ENCODE measurements at places on chromosomes 7 and 10.
A peak's percentile ranks its signal among the peaks of the same experiment; 100 is the strongest.

DNA sequence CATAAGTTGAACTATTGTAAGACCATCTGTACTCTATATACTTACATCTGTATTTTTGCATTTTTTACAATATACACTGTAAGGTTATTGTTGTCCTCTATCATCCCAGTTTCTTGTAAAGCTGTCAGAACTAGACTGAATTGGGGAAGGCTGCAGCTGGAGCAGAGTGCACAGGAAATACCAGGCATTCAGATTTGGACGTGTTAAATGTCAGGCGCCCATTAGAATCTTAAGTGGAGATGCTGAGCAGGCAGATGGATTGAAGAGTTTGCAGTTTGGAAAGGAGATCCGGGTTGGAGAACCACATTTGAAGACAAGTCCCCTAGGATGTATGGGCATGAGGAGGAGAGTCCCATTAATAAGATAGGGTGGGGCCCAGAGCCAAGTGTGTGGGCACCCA, 40.4 kb downstream of the MTURN start:
- DNase-seq = no peak

DNA sequence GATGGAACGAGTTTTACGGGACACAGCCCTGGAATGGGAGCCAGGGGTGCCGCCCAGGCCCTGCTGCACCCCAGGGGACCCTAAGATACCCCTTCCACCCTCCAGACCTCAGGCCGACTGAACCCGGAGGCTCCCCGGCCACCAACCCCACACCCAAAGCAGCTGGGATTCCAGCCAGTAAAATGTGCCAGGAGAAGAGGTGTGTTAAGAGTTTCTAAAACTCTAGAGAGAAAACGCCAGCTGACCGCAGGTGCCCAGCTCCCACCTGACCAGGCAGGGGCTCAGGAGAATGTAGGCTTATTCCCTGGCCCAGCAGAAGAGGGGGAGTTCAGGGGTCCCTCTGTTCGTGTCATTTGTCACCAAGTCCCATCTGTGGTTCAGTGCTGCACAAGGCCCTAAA, 17.5 kb downstream of the NUDT1 start:
- DNase-seq = no peak

DNA sequence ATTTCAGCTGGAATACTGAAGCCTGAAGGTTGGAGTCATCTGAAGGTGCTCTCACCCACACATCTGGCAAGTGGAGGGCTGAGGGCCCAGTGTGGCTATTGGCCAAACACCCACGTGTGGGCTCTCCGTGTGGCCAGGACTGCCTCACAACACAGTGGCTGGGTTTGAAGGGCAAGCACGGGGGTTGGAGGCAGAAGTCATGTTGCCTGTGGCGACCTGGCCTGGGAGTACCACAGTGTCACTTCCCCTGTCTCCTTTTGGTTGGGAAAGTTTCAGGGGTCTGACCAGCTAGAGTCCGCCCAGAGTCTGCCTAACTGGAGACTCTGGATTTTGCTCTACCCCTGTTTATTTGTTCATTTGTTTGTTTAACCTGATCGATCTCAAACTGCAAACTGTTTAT, 169.5 kb downstream of the DNAJB6 start:
- no peak for DNase-seq

DNA sequence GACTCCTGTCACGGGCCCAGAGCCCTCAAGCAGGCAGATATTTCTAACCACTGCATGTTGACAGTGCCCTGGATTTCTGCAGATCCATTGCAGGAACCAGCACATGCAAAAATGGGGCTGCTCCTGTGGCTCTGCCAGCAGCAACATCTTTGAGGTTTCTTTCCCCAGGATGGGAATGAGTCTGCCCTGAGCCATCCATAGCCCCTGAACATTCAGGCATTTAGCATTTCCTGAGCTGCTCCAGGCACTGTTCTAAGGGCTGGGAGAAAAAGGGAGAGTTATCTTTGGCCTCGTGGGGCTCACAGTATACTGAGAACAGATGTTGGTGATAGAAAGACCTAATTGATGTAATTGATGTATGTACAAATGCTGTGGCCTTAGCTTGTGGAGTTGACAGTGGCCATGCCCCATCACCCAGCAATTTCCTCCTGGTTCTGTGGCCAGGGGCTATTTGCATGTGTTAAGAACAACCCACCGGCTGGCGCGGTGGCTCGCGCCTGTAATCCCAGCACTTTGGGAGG, 66.0 kb upstream of the LRRC4 start:
- DNase-seq = no peak

DNA sequence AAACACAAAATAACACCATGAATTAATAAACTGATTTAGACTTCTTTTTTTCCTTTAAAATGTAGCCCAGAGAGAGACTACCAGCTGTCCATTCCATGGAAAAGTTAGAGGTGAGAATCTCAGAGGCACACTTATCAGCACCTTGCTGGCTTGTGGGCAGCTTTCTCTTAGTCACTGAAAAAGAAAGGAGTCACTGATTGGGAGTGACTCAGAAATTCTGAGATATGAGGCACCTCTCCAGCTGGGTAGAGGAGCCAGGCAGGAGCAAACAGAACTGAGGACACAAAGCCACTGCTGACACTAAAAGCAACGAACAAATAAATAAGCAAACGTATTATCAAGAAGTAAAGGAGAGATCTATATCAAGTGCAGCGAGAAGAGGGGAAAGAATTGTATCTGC, 310.6 kb downstream of the PARD3 start:
- no peak for DNase-seq

- DNase-seq = no peak
These were observed 19.3 kb upstream of the ZNF680 start for GRCh38 chr7:64581926-64582894.

- no peak for DNase-seq
These were observed 35.0 kb downstream of the SRI start for GRCh38 chr7:88184848-88185304.

GRCh38 chr10:52814506-52814905, 41.9 kb upstream of the MBL2 start:
- DNase-seq = no peak

DNA sequence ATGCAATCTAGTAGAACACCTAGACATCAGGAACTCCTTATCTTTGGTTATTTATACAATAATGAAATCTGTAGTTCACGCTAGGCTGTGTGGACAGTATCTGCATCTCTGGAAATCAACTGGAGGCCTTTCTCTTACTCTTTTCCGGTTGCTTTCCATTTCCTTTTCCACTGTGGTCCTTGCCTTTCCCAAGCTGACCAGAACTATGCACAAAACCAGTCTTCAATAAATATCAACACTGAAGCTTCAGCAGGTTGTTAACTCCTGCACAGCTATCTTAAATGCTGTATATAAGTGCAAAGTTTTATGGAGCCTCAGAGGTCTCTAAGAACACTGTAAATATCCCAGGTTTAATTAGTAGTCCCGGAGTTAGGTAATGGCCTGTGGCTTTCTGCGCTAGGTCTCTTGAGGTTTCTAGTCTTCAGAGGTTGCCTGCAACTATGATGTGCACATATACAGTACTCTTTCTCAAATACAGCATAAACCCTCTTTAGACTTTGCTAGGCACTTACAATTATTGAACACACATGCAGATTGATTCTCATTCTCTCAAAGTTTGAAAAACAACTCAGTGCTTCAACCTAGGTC, 2.4 kb downstream of the KLLN start:
- no peak for DNase-seq

DNA sequence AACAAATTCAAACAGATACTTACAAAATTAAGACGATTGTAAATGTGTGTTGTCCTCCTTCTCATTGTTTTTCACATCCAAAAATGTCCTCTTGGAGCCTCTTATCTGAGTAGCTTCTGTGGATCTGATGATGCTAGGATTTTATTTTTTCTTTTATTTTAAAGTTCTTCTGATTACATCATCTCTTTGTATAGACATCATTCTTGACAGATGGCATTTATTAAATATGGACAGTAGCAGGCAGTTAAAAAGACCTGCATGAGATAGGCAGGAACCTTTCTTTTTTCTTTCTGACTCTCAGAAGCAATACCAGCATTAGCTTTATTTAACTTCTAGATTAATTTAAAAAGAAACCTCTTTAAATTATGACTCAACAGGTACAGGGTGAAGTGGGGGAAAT, at the start of gene RPA3:
RPA3 (minus strand) TSS at position 116 of the 400 bp plus-strand sequence. CDS start 78,189 bp downstream, outside the sequence.
- no peak for DNase-seq

- DNase-seq = no peak
These were observed 113.4 kb upstream of the RAB18 start for GRCh38 chr10:27390681-27391080.

GRCh38 chr7:47954231-47954911, 6.1 kb upstream of the PKD1L1 start:
- no peak for DNase-seq

- DNase-seq = no peak
These were observed 36.6 kb upstream of the AGR3 start for GRCh38 chr7:16918288-16918895.

- DNase-seq = peak; percentile 13
These were observed 1.4 kb upstream of the AKR1B15 start for GRCh38 chr7:134547397-134548054.

DNA sequence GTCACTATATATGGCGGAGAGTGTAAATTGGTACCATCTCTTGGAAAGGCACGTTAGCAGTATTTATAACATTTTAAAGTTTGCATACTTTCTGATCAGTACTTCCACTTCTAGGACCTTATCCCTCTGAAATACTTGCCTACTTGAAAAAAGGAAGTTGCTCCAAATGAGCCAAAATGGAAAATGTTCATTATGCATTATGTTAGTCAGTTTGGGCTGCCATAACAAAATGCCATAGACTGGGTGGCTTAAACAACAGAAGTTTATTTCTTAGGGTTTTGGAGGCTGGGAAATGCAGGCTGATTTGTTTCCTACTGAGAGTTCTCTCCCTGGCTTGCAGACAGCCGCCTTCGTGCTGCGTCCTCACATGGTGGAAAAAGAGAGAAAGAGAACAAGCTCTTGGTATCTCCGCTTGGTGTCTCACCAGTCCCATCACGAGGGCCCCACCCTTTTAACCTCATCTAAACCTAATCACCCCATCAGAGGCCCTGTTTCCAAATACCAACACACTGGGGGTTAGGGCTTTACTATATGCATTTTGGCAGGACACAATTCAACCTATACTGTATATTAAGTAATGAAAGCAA, 6.9 kb downstream of the SNX10 start:
- DNase-seq = no peak

DNA sequence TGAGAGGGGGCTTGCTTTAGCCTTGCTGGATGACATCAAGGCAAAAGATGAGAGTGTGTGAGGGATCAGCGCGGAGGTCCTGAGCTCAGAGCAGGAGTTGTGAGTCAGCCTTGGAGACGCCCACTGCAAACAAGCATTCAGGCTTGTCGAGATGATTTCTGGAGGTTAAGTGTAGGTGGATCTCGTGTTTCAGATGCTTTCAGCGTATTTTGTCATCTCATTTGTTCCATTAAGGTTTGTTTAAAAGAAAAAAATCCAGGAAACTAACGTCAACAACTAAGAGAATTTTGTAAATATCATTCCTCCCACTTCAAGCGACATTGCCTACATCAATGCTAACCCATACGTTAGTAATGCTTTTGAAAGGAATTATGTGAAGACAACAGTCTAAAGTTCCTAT, 715.4 kb upstream of the NRP1 start:
- DNase-seq = no peak

- DNase-seq = peak; percentile 39
These were observed 163.6 kb downstream of the PIP4K2A start for GRCh38 chr10:22550732-22551131.

DNA sequence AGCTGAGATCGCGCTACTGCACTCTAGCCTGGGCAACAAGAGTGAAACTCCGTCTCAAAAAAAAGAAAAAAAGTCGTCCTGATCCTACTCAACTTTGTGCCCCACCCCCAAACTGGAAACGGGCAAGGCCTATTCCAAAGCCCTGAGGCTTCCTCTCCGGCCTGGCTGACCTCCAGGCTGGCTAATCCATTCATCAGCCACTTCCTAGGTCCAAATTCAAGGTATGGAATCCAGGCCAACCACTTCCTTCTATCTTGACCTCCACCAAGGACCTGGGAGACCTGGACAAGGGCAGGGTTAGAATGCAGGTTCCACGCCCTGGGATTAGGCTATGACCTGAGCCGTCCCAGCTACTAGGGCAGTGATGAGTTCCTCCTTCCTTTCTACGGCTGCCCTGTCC, 20.4 kb upstream of the EIF4H start:
- DNase-seq = no peak

DNA sequence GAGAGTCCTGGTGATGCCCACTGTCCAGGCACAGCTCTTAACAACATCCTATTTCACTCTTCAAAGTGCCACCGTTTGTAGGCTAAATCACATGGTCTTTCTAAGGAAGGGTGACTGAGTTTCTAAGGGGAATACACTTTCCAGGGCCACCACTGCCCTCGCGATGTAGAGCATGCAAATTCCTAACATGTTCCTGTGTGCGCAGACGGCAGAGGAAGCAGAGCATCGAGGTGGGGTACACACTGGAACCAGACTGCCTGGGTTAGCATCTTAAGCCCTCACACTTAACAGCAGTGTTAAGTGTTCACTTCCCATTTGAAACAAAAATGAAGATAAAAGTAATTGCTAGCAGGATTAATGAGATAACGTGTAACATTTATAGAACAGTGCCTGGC, 3.0 kb downstream of the VOPP1 start:
- no peak for DNase-seq

GRCh38 chr7:71793251-71793650, 618.9 kb downstream of the CALN1 start:
- no peak for DNase-seq

- no peak for DNase-seq
These were observed 828.8 kb upstream of the MBL2 start for GRCh38 chr10:53601260-53601875.

DNA sequence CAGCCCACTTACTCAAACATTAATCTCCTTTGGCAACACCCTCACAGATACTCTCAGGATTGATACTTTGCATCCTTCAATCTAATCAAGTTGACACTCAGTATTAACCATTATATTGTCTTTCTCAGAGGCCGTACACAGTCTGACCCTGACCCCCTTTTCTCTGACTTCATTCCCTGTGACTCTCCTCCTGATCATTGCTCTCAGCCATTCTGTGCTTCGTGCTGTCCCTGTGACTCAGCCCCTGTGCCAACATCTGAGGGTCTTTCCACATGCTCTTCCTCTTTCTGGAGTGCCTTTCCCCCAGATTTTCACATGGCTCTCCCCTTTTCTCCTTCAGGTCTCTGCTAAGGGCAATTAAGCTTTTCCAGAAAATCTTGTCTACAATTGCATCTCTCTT, 289.0 kb upstream of the PHYHIPL start:
- DNase-seq = no peak

GRCh38 chr7:134089446-134089845, 37.7 kb upstream of the LRGUK start:
- no peak for DNase-seq

GRCh38 chr7:139060695-139061237, 24.9 kb upstream of the ZC3HAV1L start:
- DNase-seq = no peak

DNA sequence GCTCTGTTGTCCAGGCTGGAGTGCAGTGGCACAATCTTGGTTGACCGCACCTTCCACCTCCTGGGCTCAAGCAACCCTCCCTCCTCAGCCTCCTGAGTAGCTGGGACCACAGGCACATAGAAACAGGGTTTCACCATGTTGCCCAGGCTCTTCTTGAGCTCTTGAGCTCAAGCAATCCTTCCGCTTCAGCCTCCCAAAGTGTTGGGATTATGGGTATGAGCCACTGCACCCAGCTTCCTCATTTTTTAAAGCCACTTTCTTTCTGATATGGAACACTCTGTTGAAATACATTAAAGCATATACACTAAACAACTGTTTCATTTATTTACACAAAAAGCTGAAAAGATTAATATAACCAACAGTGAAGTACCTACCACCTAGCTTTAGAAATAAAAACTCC, 117.2 kb downstream of the CLEC2L start:
- DNase-seq = no peak

GRCh38 chr7:129095258-129095657, 40.3 kb upstream of the TNPO3 start:
- no peak for DNase-seq

GRCh38 chr7:150828384-150828783, 23.9 kb upstream of the AOC1 start:
- DNase-seq = no peak

Data from stimulated activated CD8-positive, alpha-beta memory T cell treated with anti-CD3 and anti-CD28 coated beads, Interleukin-15, amount 100 ng/mL, for 4 hours (primary cell).